ENCODE measurements at places on chromosomes 5 and 9. TPM values are rescaled to one million over a fixed set of nuclear protein-coding genes. Genes with fewer than 3 reads are reported as not detected.

Gene TMEM171
- 80.7 TPM for total RNA-seq

Gene SLC45A2
- not detected for total RNA-seq

Gene TMEM232
- total RNA-seq: 5.5 TPM

Gene TAF11L10
- not detected for total RNA-seq

Gene HAPLN1
- not detected for total RNA-seq

Gene PTGES
- total RNA-seq: 8.3 TPM

Gene CCNO
- not detected for total RNA-seq

Gene PCDHGA5
- 0.94 TPM for total RNA-seq

Gene ORM2
- total RNA-seq: not detected

Gene MCTP1
- total RNA-seq: 13.7 TPM

Gene ISL1
- 2.3 TPM for total RNA-seq

Gene MUSK
- 12.7 TPM for total RNA-seq

Gene NSUN2
- 27.5 TPM for total RNA-seq

Gene PPP2R2B
- total RNA-seq: 1.2 TPM

Data from Peyer's patch (tissue), 4 donors.